ENCODE measurements at places on chromosomes 11 and 22.

DNA sequence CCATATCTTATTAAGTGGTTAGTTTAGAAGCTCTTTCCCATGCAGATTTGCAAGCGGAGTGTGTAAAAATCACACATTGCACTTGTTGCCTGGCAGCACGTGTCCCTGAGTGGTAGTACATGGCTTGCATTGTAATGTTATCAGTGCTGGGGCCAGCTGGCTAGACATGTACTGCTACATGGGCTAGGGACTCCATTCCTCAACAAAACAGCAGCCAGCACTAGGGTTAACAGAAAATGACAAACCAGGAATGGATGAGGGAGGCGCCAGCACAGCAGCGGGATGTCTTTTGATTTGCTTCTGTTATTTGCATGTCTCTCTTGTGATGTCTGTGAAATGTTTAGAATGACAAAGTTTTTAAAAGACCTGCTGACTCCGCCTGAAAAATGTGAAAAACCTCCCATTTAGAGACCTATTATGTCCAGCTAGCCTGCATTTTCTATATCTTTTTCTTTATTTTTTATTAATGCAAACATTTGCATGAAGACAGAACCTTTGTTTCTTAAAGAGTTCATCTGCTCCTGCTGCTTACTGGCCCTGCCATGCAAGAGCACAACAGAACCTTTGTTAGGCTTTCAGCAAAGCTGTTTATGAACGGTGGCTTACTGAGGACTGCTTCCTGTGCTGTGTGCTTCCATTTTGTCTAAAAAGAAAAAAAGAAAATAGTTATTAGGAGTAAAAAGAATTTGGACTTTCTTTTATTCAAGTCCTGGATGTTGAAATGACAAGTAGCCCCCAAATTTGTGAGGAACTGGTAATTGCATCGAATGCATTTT is 40.7 kb downstream of the CSTPP1 start:
- DNase-seq: no peak

DNA sequence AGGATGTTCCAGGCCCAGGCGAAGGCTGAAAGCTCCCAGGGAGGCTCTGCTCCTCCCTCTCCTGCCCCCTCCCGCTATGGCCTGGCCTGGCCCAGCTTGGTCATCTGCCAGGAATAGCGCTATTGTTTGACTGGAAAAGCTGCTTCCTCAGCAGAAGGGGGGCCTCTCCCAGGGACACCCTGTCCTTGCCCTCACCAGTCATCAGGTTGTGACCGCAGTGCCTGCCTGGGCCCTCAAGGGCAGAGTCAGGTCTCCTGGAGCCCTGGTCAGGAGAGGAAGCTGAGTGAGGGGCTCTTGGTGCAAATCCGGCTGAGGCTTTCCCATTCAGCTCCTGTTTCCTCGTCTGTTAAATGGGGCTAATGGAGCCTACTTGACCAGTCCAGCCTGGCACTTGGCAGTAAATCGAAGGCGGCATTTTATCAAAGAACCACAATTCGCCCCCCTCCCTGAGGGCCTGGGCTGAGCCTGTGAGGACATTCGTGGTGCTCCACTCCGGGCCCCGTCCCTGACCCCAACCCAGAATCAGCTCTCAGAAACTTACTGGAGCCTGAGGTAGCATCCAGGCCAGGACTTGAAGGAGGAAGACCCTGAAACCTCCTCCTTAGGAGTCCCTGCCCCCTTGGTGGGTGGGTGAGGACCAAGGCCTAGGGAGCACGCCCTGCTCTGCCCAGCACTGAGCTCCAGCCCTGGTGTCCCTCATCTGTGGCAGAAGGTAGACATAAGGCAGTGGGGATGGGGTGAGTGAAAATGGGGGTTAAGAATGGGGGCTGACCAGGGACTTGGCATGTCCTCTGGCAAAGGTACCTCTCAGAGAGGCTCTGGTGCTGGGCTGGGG is 2.0 kb upstream of the CASTOR1 start:
- peak; percentile 64 for DNase-seq

DNA sequence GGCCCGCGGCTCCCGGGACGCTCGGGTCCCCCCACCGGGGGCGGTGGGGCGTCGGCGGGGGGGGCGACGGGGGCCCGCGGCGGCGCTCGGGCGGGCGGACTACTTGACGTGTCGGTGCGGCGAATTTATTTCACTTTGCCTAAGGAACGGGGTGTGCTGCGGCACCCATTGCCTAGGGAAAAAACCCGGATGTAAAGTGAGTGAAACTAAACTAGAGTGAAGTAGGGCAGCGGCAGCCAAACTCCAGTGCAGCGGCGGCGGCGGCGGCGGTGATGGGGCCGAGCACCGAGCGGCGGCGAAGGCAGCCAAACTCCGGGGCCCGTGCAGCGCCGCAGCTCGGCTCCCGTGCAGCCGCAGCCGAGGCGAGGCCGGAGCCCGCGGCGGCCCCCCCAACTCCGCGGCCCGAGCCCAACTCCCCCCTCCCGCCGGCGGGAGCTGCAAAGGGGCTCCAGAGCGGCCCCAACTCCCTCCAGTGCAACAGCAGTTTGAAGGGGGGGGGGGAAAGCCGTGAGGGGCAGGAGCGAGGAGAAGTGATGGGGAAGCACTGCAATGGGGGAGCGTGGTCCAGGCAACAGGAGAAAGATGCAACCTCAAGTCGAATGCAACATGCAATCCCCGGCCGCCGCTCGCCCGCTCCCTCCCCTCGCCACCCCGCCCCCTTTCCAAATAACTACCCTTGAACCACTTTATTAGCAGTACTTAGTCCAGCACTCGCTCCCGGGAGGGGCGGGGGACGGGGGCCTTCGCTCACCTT is 647 bp upstream of the PHF21A start:
- peak; percentile 63 for DNase-seq

DNA sequence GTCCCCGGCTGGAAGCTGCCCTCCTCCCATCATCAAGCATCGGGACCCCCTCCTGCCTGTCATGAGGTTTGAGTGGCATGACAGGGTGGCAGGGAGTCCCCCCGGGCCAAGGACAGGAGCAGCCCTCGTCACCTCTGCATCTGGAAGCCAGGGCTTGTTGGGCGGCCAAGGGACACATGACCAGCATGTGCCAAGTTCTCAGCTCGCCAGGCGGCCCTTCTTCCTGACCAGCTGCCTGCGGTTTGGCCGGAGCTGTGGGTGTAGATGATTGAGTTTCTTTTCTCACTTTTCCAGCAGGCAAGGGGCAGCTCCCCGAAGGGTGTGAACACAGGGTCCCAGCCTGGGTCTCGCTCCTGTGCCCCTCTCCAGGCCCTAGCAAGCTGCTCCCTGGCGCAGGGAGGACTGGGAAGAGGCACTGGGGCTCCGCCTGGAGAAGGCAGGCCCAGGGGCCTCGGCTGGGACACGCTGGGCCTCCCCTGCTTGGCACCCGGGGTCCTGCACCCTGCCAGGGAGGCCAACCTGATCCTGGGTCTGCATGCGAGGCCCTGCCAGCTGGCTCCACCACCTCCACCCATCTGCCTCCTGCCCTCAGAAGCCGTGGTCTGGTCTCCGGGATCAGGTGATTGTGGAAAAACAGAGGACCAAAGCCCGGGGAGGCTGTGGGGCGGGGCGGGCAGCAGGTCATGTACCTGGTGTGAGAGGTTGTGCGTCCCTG is 13.4 kb downstream of the ARHGAP8 start:
- DNase-seq: no peak

- no peak for DNase-seq
These were observed 153.3 kb upstream of the RAG2 start for GRCh38 chr11:36751335-36751781.

GRCh38 chr11:101914341-101914737 is 471 bp upstream of the CEP126 start:
- no peak for DNase-seq

DNA sequence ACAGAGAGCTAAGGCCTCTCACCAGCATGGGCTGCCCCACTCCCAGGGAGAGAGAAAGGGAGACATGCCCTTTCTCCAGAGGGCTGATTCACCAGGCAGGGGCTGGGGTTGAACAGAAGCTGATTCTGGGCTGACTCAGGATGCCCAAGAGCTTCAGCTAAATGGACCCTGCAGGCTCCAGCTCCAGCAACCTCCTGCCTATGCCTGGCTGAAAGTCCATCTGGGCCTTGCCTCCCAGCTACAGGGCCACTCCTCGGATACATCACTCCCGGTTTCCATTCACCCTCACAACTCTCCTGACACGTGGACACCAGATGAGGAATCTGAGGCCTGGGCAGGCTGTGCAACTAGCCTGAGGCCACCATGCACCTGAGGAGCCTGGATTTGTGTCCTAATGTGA is 215.5 kb downstream of the BUD13 start:
- no peak for DNase-seq

- DNase-seq: no peak
These were observed 776.9 kb upstream of the CNTN5 start for GRCh38 chr11:98243897-98244296.

GRCh38 chr11:123544631-123545375 is 109.6 kb downstream of the SCN3B start:
- DNase-seq: no peak

DNA sequence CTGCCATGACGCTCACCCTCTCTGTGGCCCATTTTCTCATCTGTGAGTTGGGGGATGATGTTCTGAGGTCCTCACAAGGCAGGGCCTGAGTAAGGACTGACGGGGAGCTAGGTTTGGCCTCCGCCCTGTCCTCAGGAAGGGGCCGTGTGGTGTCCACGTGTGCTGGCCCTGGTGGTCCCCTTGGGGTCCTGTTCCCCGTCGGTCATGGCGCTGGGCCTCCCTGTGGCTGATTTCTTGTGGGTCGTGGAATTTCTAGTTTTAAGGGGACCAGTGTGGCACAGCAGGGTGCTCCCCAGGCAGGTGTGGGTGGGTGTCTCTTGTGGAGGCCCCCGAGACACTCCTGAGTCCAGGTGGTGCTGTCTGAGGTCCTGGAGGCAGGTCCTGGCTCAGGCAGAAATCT is 5.9 kb downstream of the LINC01488 start:
- DNase-seq: no peak

DNA sequence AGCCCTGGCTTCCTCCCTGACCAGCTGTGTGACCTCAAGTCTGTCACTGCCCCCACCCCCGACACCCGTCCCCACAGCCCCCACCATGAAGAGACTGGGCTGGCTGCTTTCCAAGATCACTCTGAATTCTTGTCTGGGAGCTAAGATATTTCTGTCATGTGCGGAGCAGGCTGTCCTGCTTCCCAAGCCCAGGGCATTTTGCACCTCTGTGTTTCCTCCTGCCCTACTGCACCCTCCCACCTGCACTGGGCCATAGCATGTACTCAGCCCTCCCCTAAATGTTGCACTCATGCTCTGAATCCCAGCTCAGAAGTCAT is 30.3 kb upstream of the MYEOV start:
- no peak for DNase-seq
